ENCODE measurements at places on chromosomes 7 and 10.

DNA sequence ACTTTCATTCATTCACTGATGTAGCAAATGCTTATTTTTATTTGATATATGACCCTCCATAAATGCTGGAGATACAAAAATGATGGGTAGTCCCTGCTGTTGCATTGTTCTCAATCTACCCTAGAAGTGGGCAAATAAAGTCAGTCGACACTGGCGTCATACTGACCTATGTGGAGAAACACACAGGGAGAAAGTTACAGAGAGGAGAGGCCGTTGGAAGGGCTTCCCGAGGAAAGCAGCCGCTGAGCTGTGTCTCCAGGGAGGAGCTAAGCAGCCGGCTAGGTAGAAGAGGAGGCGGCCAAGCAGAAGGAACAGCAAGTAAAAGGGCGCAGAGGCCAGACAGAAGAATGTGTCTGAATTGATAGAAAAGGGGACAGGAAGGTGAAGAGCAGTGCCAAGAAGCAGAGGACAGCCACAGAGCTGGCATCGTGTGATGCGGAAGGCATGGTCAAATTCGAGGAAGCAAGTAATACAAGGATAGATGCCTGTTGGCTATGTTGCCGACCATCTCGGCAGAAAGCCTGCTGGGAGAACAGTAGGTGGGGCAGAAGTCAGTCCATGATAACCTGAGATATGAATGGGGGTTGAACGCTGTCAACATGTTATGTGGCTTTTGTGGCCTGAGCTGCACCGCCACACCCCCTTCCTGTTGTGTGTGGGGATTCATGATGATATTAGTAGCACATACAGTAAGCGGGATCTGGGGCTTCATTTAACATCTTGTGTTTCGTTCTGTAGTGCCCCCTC, 25.9 kb downstream of the ST8SIA6 start:
- no peak for DNase-seq

GRCh38 chr10:69962746-69963135, 89.9 kb upstream of the MACROH2A2 start:
- DNase-seq: no peak

- no peak for DNase-seq
Observed at GRCh38 chr7:22090512-22090911, 144.8 kb upstream of the CDCA7L start.

GRCh38 chr7:33334349-33334748, 205.0 kb downstream of the BBS9 start:
- DNase-seq: no peak

Measured in hypothalamus (tissue), 51 donors.